Stimulated activated CD8-positive, alpha-beta memory T cell treated with anti-CD3 and anti-CD28 coated beads, Interleukin-15, amount 100 ng/mL, for 24 hours (primary cell): ENCODE measurements at places on chromosomes 7 and 10.
A peak's percentile ranks its signal among the peaks of the same experiment; 100 is the strongest.

- DNase-seq, result no peak
Measured at GRCh38 chr10:62068464-62068863, 167.0 kb downstream of the ARID5B start.

GRCh38 chr10:93160829-93161228 lies 87.1 kb downstream of the CYP26A1 start:
- DNase-seq, result no peak

DNA sequence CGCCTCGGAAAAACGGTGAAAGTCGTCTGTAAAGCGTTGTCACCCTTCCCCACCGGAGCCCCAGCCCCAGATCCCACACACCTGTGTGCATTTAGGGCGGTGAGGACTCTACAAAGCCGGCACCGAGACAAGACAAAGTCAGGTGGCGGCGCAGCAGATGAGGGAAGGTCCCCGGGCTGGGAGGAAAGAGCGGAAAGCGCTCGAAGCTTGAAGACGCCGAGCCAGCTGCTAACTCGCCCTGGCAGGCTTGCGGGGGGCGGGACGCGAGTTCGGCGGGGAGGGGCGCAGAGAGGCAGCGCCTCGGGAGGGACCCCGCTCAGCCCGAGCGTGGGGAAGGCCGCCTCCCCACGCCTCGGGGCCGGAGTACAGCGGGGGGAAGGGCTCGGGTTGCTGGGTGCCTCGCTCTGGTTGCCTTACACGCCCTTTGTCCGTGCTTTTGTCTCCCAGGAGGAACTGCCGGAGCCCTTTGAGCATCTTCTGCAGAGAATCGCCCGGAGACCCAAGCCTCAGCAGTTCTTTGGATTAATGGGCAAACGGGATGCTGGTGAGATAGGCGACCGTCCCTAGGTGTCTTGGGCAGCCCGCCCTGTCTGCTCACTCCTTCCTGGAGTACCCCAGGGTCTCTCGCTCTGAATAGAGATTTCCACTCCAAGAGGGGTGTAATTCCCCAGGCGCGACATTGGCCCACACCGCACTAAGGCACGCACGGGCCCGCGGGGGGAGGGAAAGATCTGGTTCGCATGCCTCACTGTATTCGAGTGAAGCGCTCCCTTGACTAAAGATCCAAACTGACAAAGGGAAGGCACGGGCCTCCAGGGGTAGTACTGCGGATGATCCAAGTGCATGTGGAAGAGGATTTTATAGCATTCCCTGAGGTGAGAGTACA lies 1.6 kb downstream of the TAC1 start:
- no peak for DNase-seq

- no peak for DNase-seq
Measured at GRCh38 chr7:39130857-39131526, 153.3 kb downstream of the POU6F2 start.

GRCh38 chr7:74289018-74289658 lies at the start of gene CLIP2:
CLIP2 (plus strand) TSS chr7:74289407; CDS start chr7:74317547, 28,140 bp downstream.
- peak; percentile 61 for DNase-seq

DNA sequence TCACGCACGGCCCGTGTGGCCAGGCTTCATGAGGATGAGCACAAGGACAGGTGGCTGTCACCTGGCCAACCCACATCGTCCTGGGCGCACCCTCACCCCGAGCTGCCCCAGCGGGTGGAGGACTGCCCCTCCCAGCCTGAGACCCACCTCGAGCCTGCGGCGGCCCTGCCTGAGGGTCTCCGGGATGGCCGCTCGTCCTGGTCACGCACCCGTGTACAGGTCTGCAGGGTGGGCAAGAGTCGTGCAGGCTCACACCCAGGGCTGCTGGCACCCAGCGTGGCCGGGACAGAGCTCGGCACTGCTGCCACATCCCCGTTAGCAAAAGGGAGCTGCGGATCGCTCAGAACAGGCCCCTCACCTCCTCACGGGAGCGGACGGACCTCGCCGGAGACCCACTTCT lies 14.4 kb upstream of the UTF1 start:
- no peak for DNase-seq

DNA sequence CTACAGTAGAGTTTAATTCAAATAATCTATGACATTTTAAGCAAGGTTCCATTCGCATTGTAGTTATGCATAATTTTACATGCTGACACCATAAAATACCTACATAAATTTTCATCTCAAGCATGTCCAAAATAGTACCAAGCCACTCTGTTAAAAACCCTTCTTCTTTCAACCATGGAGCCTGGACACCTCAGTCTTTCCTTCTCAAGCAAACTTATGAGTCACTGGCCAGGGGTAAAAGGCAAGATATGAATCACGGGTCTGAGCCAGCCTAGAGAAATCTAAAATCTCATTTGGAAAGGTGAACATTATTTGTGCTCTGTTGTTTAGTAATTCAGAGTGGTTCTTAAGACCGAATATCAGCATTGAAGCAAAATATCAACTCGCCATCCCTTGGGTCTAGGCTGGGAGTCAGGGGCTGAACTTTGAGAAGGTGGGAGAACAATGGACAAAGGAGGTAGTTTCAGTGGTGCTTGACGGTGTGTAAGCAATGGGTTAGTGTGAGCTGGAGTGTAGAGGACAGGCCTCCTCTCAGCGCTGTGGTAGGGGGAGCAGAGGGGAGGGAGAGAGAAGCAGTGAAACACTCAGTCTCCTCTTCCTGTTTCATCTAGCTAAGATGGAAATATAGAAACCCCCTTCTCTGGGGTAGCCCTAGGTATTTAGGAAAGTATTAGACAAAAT lies 19.1 kb upstream of the GPAM start:
- DNase-seq, result no peak

- DNase-seq, result no peak
Measured at GRCh38 chr7:90180011-90180585, 25.8 kb downstream of the STEAP1 start.
